OCI-M1 (cell line): ENCODE measurements at places on chromosomes 5 and 9.
A peak's percentile ranks its signal among the peaks of the same experiment; 100 is the strongest.

DNA sequence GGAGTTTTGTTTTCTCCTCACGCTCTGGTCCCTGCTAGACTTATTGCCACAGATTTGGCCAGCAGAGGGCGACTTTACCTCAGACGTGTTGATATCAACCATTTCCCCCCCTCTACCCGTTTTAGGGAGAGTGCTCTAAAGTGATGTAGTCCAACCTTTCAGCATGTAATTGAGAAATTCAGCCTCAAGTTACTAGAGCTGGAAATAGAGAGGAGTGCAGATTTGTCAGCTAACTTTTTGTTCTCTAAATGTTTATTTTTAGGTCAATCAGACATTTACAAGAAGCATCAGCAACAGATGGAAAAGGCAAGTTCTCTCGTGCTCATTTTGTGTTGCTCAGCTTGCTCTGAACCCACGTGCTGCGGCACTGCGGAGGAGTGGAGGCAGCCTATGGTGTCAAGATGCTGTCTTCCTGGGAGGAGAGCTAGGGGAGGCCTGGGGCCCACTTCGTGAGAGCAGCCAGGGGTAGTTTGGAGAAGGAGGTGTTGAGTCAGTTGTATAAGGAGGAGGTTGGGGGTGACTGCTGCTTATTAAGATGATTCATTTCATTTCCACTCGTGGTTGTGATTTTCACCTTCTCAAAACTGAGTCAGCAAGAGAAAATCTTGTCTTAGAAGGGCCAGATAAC lies 53.6 kb downstream of the GPR107 start:
- DNase-seq = peak; percentile 83

GRCh38 chr9:14346811-14347405 lies 33.0 kb upstream of the NFIB start:
- no peak for DNase-seq

- no peak for DNase-seq
These were observed 272.8 kb downstream of the TAF11L14 start for GRCh38 chr5:17907094-17907493.

GRCh38 chr5:54458221-54458620 lies 2.7 kb downstream of the HSPB3 start:
- DNase-seq = no peak

GRCh38 chr5:14038341-14038959 lies 94.0 kb upstream of the DNAH5 start:
- no peak for DNase-seq

GRCh38 chr9:137545123-137545522 lies 5.1 kb downstream of the PNPLA7 start:
- no peak for DNase-seq

- no peak for DNase-seq
These were observed 14.9 kb downstream of the CPLANE1 start for GRCh38 chr5:37234288-37234687.

GRCh38 chr9:87122947-87123685 lies 175.8 kb upstream of the GAS1 start:
- no peak for DNase-seq

DNA sequence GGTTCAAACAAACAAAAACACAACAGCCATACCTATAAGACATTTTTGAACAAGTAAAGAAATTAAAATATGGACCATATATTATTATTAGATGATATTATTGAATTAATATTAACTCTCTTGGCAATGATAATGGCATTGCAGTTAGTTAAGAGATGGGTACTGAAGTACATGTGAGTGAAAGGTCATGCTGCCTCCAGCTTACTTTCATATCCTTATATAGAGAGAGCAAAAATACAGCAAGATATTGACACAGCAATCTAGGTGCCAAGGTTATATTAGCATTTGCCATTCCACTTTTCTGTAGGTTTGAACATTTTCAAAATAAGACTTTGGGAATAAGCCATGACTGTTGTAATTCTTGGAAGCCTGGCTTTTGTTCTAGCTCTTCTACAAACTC lies 6.1 kb downstream of the TNFSF8 start:
- no peak for DNase-seq

DNA sequence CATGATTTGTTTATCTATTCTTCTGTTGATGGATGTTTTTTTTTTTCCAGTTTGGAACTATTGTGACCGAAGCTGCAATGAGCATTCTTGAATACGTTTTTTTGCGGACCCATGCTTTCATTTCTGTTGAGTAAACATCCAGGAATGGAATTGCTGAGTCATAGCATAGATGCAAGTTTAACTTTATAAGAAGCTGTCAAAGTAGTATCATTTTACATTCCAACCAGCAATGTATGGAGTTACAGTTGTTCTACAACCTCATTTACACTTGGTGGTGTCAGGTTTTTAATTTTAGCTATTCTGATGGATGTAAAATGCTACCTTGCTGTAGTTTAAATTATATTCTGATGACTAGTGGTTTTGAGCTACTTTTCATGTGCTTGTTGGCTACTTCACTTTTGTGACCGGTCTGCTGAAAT lies 49.0 kb downstream of the NPR3 start:
- DNase-seq = no peak

DNA sequence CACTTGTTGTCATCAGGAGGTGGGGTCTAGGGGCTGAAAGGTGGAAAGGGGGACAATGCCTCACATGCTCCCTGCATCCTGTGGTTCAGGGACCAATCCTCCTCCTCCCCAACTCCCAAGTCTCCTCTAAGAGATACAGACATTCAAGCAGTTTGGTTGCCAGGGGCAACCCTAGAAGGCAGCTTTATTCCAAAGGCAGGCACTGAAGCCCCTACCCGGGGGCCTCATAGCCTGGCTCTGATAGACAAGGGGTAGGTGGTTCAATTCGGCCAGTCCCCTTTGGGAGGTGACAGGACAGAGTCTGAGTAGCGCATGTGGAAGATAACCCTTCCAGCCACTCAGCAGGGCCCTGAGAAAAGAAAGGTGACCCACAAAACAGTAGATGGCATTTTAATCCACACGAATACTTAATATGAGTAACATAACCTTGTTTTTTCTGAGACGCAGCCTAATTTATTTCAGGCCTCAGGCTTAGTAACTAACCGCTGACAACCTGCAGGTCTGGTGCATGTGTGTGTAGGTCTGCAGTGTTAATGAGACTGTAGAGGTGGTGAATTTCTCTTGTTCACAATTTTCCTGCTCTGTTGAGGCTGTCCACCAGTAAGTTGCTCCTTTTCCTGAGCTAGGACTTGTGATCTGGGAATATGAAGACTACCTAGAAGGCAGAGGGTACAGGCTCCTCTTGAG lies 31.3 kb upstream of the HSPA9 start:
- no peak for DNase-seq

DNA sequence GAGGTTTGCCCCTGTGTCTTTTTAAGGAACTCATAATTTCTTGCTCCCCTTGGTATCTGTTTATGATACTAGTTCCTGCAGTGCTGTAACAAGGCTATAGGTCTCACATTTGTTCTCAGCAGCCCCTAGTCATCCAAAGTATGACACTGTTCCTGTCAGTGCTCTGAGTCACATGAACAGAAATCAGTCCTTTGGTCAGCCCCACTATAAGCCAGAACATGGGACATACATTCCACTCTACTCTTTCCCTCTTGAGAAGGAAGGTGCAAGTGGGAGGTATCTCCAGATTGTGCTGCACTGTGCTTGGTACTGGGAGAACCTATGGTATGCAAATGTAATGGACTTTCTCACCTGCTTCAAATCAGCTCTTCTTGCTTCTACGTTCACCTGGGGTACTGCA lies 87.0 kb downstream of the IARS1 start:
- DNase-seq = peak; percentile 18

DNA sequence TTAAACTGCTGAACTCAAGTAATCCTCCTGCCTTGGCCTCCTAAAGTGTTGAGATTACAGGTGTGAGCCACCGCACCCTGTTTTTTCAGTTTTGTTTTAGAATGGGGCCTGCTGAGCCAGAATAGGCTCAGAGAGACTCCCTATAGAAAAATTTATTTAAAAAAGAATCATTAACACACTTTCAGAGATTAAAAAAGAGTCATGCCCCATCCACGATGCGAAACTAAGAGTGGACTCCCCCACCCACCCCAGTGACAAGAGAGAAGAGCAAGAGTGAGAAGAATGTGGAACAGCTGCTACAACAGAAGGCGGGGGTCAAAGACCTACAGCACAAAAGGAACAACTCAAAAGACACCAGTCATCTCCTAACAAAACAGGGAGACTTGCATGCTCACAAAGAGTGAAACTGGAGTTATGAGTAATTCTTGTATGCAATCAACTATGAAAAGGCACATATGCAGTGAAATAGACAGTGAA lies 47.2 kb downstream of the GLDC start:
- no peak for DNase-seq

- DNase-seq = no peak
These were observed 181.8 kb downstream of the CRB2 start for GRCh38 chr9:123537809-123538208.

DNA sequence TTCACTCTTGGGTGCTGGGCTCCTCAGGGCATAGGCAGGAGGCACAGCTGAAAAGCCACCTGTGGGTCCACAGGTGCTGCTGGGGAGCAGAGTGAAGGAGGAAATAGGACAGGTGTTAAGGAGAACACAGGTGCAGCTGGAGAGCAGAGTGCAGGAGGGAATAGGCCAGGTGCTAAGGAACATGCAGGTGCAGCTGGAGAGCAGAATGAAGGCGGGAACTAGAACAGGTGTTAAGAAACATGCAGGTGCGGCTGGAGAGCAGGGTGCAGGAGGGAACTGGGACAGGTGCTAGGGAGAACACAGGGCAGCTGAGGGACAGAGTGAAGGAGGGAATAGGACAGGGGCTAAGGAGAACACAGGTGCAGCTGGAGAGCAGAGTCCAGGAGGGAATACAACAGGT lies 43.8 kb upstream of the PLEKHG4B start:
- DNase-seq = no peak

GRCh38 chr9:32180597-32180996 lies 203.8 kb upstream of the ACO1 start:
- DNase-seq = no peak

- no peak for DNase-seq
These were observed 1.5 kb upstream of the RETREG1 start for GRCh38 chr5:16618138-16618897.

DNA sequence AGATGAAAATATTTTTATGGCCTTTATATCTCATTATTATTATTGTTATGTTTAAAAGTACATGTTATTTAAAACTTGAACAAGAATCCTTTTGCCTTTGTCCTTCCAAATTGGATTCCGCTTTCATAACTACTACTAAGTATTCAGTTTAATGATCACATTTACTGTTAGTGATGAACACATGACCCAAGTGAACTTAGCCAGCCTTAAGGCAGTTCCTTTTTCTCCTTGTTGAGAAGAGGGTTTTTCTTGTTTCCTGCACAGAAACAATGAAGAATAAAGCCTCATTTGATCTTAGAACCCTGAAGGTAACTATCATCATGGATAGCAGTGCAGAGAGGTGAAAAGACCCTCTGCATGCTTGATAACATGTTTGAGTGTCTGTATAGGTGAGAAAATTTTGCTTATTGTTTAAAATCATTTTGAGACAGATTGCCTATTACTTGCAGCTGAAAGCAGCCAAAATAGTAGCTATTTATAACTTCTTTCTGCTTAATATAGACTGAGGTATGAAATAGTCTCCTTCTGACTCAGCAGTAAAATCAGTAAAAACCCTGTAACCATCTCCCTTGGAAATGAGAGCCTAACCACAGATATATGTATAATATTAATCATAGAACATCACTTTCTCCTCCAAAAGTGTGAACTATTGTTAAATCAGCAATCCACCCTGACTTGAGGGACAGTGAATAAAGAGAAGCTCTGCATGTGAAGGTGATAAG lies 266.2 kb downstream of the SPATA31D1 start:
- no peak for DNase-seq

DNA sequence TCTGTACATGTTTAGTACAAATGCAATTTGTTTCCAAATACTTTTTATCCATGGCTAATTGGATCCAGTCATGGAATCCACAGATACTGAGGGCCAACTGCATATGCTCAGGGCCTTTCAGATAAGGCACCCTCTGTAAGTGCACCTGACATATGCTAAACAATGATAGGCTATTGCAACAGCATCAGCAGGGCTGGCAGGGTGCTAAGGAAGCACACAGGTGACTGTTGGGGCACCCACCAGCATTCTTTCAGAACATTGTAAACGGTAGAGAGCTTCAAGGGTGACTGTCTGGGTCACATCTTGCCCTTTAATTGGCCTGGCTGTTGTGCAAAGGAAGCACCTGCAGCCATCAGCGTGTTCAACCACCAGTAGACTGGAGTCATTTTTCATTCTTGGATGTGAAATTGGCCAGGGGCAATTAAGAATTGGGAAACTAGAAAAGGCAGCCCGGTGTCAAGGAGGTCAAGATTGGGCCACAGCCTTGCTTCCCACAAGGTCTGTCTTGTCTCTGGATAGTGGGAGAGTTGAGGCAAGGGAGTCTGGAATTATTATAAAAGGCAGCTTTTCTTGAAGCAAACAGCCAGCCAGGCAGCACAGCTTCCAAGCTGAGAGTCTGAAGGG lies 129.3 kb upstream of the RAI14 start:
- DNase-seq = peak; percentile 7

DNA sequence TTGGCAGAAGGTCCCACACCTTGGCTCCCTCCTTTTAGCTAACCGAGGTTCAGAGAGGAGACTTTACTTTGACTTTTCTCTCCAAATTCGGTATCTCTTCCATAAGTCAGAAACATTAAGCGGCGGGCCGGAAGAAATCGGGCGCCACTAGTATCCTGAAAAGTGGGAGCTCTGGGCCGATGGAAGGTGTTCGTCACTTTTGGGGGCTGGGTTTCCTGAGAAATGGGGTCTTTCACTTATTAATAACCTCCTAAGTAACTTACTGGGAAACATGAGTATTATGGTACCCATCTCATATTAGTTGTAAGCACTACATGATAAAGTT lies 716 bp downstream of the STX17 start:
- no peak for DNase-seq

DNA sequence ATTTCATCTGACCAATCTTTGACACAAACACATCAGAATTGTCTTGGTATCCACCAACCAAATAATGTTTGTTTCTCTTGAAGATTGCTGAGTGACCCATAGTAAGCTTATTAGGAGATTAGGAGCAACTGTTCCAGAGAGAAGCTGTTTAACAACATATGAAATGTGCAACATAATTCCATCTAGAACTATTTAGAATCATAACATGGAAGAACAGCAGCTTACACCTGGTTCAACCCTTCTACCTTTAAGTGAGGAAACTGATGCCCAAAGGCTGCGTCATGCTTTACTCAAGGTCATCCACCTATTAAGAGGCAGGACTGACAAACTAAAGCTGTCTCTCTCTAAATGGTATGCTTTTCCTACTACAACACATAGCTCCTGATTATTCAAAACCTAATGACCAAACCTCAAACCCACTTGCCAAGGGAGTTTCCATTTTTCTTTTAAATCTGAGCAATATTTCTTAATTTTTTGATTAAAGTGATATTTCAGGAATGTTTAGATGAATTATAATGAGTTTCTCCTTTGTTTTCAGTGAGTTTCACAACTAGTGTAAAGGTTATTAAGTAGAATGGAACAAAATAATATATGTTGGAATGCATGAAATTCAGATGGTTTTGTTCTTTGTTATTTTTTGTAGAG lies 545.9 kb downstream of the RAB3C start:
- no peak for DNase-seq

GRCh38 chr5:89255845-89256463 lies 373.0 kb upstream of the MEF2C start:
- DNase-seq = peak; percentile 92

- no peak for DNase-seq
These were observed 6.2 kb downstream of the TGFBI start for GRCh38 chr5:136034984-136035383.

- no peak for DNase-seq
These were observed 243.8 kb upstream of the PUM3 start for GRCh38 chr9:3087697-3088096.
